ENCODE measurements at places on chromosomes 11 and 22.
A peak's percentile ranks its signal among the peaks of the same experiment; 100 is the strongest.

DNA sequence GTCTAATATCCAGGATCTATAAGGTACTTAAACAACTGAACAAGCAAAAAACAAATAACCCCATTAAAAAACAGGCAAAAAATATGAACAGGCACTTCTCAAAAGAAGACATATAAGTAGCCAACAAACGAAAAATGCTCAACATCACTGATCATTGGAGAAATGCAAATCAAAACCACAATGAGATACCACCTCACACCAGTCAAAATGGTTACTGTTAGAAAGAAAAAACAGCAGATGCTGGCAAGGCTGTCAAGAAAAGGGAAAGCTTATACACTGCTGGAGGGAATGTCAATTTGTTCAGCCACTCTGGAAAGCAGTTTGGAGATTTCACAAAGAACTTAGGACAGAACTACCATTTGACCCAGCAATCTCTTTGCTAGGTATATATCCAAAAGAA is 30.6 kb upstream of the NOX4 start:
- no peak for DNase-seq

DNA sequence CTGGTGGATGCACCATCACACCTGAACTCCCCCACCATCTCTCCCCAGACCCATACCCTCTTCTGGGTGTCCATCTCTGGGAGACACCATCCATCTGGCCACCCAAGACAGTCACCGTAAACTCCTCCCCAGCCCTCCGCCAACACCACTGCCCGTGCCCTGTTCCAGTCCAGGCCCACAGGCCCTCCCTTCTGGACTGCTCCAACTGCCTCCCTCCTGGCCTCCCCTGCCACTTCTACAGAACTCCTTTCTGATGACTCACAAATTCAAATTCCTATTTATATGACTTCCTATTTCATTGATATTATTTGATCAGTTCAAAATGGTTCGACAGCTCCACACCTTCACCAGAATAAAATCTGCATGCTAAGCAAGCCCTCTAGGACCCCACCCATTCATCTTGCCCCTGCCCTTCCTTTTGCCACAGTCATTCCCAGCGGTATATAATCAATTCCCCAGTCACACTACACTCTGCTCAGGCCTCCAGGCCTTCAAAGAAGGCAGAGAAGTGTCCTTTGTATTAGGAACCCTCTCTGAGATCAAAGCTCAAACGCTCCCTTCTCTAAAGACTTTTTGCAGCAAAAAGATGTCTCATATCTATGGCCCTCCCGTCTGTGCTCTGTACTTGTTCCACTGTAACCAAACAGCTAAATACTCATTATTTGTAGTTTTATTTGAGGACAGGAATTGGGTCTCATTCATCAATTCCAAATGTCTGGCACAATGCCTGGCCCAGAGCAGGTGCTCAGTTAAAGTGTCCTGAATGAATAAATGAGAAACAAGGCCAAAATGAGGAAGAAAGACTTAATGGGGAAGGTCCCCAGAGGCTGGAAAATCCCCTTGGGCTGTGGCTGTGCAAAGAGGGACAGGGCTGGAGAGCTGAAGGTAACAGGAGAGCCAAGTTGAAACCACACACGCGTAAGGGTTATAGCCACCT is 29.0 kb downstream of the MYH9 start:
- no peak for DNase-seq

DNA sequence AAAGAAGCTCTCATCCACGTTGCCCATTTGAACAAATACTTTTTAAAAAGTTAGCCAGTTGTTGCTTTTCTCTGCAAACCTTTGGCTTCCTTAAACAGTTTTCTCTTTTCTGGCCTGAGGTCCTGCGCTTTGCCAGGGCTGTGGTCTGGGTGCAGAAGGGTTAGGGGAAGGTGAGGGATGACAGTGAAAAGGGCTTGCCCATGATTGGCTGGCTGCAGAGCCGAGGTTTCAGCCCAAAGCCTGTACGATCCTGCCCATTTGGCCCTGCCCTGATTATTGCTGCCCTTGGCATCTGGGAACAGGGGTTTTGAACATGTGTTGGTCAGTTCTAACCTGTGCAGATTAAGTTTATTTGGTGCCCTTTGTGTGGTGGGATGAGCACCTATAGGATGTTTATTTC is 1.5 kb downstream of the INCENP start:
- no peak for DNase-seq

GRCh38 chr11:95256321-95256779 is 25.3 kb upstream of the SESN3 start:
- DNase-seq = no peak

DNA sequence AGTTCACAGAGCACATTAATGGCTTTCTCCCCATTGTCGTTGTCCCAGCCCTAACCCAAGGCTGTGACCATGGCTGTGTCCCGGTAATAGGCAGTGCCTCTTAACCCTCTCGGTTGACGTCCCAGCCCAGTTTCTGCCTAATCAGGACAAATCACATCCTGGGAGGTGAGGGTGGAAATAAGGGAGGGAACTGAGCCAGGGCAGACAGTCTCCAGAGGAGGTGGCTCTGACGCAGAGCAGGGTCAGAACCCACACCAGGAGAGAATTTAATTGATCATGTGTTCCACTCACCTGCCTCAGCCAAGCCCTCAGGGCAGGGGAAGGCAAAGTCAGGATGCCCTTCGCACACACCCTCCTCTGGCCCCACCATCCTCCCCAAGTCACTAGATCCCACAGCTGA is 17.0 kb downstream of the SLC43A1 start:
- no peak for DNase-seq

- DNase-seq = no peak
These were observed 13.3 kb downstream of the OR52B2 start for GRCh38 chr11:6156628-6157359.

GRCh38 chr22:48890693-48891554 is 936.7 kb downstream of the BRD1 start:
- DNase-seq = no peak

DNA sequence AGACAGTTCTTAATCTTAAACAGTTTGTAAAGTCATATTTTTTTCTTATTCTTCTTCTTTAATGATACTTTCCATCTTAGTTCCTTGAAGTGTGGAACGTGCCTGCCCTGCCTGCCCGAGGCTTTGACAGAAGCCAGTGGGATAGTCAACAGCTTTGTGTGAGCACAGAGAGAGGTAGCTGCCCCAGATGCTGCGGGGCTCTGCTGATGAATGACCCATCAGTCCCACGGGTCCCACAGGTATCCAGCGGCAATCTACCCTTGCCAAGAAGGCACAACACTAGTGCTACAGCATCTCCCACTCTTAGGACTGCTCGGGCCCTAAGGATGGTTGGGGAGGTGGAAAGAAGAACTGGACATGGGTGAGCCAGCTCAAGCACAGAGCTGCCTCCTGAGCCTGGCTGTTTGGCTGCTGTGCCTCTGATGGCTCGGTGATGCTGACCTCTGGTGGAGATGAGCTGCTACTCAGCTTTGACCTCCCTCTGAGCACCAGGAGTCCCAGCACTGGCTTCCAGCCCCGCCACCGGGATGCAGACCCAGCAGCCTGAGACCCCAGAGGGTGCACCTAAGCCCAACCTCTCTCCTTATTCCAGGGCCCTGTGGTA is 11.8 kb upstream of the APLNR start:
- peak; percentile 3 for DNase-seq

GRCh38 chr11:57133366-57134038 is 48.3 kb upstream of the LRRC55 start:
- DNase-seq = no peak

DNA sequence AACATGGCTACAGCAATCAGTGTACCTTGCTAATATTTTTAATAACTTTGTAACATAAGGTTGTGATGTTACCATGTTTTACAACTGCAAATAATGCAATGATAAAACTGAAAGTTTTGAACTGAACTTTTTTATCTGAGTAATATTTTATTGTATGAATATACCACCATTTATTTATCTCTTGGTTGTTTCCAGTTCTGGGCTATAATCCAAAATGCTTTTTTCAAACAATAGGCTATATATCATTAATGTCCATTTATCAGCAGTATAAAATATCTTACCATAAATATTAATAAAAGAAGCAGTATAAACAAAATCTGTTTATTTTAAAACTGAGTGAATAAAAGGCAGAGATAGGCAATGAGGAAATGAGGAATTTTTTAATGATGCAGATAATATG is 63.3 kb downstream of the SIK3 start:
- no peak for DNase-seq

DNA sequence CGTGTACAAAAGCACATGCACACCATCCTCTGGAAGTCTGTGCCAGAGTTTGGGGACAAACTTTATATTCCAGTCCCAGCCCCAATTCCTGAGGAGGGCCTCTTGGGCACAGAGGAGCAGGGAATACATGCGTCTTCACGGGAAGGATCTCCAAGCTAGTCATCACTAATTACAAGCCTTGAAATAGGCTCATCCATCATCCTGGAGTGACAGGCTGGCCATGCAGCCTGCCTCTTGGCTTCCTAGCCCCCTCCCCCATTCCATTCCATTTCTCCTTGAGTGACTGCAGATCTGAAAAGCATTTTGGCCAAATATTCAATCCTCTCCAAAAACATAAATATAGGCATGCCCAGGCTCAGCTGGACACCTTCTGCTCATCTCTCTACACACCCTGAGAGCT is 24.8 kb downstream of the SERPING1 start:
- DNase-seq = no peak

GRCh38 chr11:58498464-58498863 is 9.4 kb downstream of the OR5B21 start:
- no peak for DNase-seq
